NCI-H1436 treated with DMSO at 0.1 percent for 48 hours (cell line): ENCODE measurements at places on chromosomes 5 and 9.

GRCh38 chr9:71778085-71778484, 9.8 kb upstream of the CEMIP2 start:
- no peak for DNase-seq

GRCh38 chr9:86458191-86458855, 104.1 kb upstream of the TUT7 start:
- DNase-seq: no peak

DNA sequence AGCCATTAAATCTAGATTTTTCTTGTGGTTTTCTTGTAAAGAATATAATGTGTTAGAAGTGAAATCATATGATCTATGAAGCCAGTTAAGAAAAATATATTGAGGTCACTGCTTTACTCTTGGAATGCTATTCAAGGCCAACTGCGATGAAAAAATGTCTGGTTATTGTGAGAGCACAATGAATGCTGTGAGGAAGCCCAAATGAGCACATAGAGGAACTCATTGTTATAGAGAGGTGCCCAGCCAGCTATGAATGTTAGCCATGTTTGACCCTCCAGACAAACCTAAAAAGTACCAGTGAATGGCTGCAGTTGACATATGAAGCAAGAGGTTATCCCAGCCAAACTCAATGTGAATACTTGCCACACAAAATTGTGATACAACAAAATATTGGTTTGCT, 359.8 kb upstream of the FAM174A start:
- no peak for DNase-seq

DNA sequence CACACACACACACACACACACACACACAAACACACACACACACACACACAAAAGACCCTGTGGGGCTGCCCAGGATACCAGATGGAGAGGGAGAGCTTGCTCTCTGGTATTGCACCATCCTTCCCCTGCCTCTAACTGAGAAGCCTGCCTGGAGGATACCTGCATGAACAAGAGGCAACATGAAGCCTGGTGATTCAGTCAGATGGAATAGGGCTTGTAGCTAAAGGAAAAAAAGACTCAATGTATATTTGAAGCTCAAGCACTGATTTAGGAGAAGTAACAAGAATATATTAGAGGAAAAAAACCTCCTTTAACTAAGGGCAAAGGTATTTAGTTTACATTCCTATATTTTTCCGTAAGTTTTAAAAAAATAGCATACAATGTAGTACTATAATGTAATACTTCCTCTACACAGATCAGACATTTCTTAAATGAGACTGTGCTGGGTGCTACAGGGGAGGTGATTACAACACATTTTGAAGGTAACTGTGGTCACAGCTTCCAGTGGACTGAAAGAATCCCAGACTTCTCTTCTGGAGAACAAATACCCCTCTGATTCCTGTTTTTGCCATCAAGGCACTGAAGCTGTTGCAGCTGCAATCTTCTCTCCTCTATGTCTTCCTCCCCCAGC, 169.3 kb downstream of the DCP2 start:
- DNase-seq: no peak

- no peak for DNase-seq
These were observed 43.9 kb upstream of the ORM1 start for GRCh38 chr9:114278881-114279570.

GRCh38 chr5:149320791-149321330, 24.4 kb upstream of the GRPEL2 start:
- DNase-seq: peak; percentile 32

GRCh38 chr9:86676396-86676795, 270.9 kb downstream of the GAS1 start:
- no peak for DNase-seq

DNA sequence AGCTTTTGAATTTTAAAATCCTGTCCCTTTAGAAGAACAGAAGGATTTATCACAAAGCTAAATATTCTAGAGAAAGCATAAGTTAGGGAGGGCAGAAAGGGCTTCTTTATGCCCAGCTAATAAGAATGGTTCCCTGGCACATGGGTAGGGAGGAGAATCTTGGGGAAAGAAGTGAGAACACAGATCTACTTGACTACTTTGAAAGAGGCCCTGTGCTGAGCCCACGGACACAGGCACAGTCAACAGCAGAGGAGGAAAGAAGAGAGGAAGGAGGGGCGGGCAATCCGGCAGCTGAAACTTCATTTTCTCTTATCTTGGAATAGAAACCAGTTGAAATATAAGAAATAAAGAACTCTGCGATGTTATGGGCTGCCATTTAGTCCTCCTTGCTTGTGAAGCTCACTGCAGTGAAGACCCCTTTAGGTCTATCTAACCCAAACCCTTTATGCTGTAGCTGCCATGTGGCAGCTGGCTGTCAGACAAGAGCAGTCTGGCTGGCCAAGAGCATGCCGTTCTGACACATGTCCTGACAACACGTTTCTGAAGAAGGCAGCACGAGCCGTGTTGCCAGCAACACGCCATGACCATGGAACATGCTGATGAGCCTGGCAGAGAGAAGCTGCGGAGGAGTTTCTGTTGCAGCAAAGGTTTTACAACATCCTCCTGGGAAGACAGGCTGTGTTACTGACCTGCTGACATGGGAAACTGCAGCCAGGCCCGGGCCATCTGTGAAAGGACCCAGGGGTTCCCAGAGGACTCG, 34.2 kb downstream of the ABLIM3 start:
- DNase-seq: no peak

GRCh38 chr9:129270205-129270604, 92.1 kb upstream of the IER5L start:
- DNase-seq: no peak

DNA sequence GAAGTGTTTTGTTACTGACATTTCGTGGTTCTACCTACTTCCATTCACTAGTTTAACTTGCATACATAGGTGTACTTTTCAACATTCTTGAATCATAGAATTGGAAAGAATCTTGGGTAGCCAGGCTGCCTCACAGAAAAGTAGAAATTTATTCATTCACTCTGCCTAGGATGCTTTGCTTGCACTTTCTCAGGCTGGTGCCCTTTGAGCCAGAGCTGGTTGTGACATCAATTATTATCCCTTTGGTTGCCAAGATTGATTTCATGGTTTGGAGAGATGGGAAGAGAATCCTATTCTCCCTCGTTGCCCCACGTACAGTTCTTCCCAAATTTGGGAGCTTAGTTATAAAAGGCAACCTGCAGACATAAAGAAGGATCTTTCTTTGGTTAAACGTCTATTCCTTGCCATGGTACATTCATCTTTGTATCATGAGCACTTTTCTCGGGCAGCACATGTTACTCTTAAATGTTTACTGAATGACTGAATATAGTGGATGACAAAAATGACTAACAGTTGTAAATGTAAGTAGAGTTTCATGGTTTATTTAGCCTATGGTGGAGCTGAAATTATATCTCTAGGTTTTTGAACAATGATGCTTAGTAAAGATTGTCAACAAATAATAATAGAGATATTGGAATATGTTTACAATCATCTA, 195.5 kb downstream of the COMMD10 start:
- no peak for DNase-seq

DNA sequence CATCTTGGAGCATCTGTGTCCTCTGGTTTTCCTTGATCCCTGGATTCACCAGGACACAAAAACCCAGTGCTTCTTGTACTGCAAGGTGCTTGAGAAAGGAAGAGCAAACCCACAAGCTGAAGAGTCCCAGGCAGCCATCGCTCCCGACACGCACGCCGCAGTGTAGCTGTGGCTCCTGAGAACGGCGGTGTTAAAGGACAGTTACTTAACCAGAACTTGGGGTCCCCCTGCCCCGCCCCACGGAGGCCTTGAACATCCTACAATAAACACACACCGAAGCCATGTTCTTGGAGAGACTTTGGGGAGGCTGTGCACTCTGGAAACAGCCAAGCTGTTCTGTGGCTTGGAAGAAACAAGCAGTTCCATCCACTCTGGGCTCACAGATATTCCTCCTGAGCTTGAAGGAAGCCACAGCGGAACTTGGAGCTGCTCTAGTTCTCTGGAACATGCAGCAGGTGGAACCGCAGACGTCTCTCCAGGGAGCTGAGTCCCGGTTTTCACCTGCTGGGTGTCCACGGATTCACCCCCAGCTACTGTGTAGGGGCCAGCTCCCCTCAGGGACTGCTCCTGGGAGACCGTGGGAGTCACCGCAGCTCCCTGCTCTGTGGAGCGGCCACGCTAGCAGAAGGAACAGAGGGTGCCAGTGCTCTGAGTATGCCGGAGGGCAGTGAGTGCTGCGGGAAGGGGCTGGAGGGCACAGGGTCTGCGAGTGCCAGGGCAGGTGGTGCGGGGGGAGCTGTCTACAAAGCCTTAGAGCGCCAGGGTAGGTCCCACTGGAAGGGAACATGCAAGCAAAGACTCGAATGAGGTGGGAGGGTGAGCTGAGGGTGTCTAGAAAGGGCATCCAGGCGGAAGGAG, 107.3 kb downstream of the ADAMTS2 start:
- DNase-seq: no peak

DNA sequence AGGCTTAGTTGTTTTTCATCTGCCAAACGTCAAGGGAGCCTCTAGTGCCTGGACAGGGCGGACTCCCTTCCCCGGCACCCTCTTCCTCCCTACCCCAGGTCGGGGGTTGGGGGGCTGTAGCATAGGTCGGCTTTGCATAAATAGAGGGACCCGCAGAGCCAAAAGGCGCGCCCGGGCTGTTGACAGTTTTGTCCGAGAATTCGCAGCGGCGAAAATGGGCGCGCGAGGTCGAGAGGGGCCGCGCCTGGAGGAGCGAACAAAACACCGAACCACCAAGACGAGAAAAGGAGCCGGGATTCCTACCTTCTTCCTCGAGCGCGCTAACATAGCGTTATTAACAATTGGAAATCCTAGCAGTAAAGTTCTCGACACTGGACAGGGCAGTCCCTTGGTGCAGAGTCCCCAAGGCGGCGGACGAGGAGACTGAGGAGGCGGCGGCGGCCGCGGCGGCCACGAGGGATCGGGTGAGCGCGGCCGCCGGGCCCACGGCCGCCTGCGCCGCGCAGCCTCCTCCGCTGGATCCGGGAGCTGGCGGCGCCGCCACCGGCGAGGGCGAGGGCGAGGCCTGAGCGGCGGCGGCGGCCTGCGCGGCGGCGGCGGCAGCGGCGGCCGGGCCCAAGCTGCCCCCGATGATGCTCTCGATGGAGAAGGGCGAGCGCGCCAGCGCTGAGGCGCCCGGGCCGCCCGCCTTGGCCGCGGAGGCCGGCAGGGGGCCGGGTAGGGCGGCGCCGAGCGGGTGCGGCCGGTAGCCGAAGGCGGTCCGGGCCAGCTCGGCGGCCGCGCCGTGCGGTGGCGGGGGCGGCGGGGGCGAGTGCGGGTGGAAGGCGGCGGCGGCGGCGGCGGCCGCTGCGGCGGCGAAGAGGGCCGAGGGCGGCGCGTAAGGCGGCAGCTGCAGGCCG, 1.7 kb downstream of the FOXD1 start:
- no peak for DNase-seq

DNA sequence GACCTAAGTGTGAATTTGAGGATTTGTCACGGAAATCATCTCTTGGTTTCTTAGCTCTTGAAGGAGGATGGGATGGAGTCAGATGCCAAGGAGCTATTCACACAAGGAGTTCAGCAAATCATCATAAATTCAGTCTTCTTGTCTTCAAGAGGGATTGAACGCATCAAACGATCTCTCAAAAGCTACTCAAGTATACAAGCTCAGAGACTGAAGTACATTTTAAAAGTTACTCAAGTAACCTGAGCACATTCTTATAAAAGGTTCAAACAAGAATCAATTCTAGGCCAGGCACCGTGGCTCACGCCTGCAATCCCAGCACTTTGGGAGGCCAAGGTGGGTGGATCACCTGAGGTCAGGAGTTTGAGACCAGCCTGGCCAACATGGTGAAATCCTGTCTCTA, 21.1 kb upstream of the GOLPH3 start:
- no peak for DNase-seq

- no peak for DNase-seq
These were observed 7.8 kb upstream of the IL12B start for GRCh38 chr5:159338118-159338517.

DNA sequence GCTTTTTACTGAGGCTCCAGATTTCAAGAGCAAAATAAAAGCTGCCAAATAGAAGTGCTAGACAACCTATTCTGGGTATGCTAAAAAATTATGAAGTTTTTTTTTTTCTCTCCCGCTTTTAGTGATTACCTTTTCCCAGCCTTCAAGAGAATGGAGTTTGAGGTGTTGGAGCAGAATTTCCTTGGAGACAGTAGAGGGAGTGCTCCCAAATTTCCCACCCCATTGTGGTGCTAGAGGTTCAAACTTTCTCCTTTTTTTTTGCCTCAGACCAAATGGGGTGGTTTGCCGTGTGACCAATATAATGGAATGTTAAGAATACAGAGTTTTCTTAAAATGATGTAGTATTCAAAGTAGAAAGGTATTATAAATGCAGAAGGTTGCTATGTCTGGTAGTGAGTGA, 244.2 kb upstream of the RIOK2 start:
- DNase-seq: no peak

- DNase-seq: no peak
These were observed 80.5 kb upstream of the HSPA9 start for GRCh38 chr5:138655530-138656190.

- DNase-seq: no peak
These were observed 250.3 kb downstream of the TMEM232 start for GRCh38 chr5:110476164-110476563.

- no peak for DNase-seq
These were observed 5.8 kb downstream of the UNC5A start for GRCh38 chr5:176816043-176816745.

DNA sequence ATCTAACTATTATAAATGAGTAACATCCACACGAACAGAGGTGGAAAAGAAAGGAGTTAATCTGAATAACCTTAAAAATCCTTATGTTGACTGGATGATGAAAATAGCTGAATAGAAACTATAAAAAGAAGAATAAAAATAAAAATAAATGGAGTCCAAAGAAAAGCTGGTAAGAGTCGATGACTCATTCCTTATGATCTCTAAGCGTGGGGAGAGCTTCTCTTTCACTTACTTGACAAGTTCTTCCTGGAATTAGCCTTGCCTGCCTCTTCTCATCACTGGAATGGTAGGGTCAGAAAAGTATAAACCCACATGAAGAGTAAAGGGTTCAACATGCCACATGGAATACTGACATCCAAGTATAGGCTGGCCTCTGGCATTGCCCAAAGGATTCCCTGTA, 477.0 kb upstream of the RGMB start:
- DNase-seq: no peak

DNA sequence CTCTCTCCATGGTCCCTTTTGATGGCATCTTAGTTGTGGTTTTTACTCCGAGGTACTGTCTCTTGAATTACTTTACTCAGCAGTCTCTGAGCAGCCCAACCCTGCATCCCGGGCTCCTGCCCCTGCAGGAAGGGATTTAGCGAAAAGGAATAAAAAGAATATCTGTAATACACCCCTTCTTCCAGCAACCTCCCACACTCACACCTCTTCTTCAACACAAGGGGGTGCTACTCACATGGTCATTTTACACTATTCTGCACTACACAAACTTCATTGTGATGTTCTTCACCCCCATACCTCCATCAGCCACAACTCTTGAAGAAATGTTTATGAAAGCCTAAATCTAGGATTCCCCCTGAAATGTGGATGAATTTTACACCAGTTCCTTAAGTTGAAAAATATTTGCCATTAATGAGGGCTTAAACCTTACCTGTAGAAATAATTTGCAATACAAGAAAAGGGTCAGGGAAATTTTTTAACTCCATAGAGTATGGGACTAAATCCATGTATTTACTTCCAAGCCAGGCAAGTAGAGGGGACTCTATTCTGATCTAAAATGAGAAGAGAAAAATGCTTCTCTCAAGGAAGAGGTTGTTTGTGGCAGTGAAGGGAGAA, 26.0 kb downstream of the TPD52L3 start:
- DNase-seq: peak; percentile 6

- no peak for DNase-seq
These were observed 17.8 kb upstream of the CCNJL start for GRCh38 chr5:160330212-160330611.
